ENCODE measurements at places on chromosomes 11 and 22.

GRCh38 chr11:106473089-106473722 lies 395.7 kb downstream of the AASDHPPT start:
- DNase-seq = no peak

GRCh38 chr22:23565305-23565914 lies 14.7 kb downstream of the IGLL1 start:
- DNase-seq = no peak

GRCh38 chr11:66626926-66627325 lies 10.5 kb downstream of the RBM14 start:
- DNase-seq = no peak

DNA sequence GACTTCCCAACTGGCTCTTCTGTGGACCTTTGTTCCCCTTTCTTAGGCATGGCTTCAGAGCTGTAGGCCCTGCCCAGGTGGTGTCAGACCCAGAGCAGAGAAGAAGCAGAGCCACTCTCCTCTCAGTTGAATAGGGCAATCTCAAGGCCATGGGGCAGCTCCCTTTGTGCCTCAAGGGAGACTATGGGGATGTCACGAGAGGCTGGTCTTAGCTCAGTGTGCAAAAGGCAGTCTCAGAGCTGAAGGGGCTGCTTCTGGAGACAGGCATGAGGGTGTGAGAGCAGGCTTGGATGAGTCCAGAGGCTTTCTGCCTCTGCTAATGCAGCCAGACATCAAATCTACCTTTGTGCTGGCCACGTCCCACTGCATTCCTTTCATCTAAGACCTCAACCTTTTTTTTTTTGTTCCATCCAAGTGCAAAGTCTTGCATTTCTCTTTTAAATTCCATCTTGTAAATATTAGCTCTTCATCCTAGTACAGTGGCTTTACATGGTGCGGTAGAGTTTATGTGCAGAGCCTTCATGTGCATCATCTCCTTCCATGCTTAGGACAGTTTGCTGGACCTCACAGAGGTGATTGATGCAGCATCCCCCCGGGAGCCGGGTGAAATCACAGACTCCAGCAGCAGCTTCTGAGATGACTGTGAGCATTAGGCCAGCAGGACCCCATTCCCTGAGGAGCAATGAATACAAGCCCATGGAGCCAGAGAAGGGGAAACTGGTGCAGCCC lies 34.2 kb upstream of the FCHSD2 start:
- DNase-seq = no peak
